ENCODE measurements at places on chromosomes 6 and 20.

GRCh38 chr6:113076116-113076515, 729.0 kb downstream of the RFPL4B start:
- DNase-seq = no peak

GRCh38 chr20:31720486-31721407, 1.9 kb downstream of the BCL2L1 start:
- no peak for DNase-seq

- DNase-seq = no peak
Measured at GRCh38 chr6:69948479-69949114, 82.2 kb downstream of the COL19A1 start.

DNA sequence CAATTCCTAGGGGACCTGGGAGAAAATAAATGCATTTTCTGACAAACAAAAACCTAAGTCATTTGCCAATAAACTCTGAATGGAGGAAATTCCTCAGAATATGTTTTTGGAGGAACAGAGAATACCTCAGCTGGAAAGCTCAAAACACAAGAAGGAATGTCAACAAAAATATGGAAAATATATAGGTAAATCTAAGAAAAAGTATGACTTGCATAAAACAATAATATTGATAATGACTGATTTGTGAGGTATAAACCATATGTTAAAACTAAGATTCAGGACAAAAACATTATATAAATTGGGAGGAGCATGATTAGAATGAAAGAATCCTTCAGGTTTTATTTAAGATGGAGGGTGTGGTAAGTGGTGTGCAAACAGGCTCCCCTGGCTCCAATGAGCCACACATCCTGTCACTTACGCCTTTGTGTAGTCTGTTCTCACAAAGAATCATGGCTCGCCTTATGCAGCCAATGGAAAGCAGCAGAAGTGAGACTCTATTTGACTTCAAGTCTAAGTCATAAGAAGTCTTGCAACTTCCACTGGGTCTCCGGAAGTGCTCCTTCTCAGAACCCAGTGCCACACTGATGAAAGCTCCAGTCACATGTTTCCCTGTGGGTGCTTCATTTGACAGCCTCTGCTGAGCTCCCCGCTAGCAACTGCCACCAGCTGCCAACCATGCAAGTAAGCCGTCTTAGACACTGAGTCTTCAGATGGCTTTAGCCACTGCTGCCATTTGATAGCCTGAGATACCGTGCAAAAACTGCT, 8.1 kb downstream of the CFAP61 start:
- DNase-seq = no peak

DNA sequence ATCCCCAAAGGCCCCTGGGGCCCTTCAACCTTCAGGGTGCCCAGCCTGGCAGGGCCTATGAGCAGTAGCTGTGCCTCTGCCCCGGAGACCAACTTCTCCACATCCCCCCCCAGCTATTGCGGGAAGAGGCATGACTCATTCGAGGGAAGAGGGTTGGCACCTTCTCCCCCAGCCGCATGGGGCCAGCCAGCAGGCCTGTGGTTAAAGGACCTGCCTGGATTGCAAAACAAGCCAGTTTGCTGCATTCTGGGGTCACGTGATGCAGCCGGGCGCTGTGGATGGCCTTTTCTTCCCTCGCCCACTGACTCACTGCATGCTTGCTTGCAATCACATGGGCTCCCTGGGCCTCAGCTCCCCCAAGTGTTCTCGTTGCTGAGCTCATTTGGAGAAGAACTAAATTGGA, 182.5 kb downstream of the MAFB start:
- DNase-seq = peak; percentile 100

DNA sequence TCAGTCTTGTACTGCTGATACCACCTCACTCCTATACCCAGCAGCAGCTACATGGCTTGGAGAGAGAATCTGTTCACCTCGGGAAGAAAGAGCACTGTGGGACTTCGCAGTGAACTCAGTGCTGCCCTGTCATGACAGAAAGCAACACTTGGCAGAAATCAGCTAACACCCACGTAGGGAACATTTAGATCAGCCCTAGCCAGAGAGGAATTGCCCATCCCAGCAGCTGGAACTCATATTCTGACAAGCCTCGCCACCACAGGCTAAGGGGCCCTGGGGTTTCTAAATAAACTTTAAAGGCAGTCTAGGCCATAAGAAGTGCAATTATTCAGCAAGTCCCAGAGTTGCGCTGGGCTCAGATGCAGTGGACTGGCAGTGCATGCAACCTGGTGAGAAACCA, 1266.8 kb downstream of the GRIK2 start:
- no peak for DNase-seq

- no peak for DNase-seq
Measured at GRCh38 chr6:54070025-54070424, 41.2 kb upstream of the MLIP start.

DNA sequence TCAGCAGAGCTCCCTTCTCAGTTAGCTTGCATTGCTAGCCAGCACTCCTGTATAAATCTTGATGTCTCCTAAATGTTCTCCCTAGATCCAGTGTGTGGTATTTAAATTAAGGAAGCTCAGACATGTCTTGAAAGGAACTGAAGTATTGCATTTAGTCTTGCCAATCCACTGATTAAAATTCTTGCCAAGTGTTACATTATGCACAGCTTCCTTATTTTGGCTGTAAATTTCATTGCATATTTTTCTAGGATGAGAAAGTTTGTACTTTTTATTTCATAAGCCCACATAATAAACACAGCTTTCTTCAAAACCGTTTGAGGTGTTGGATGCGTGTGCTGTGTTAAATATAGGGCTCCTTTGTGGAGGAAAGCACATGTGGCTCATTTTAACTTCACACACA, 329.8 kb upstream of the FLRT3 start:
- DNase-seq = no peak
